Stimulated activated CD8-positive, alpha-beta memory T cell treated with anti-CD3 and anti-CD28 coated beads, Interleukin-4, amount 100 ng/mL, for 1 hour (primary cell): ENCODE measurements at places on chromosomes 12 and 14.

DNA sequence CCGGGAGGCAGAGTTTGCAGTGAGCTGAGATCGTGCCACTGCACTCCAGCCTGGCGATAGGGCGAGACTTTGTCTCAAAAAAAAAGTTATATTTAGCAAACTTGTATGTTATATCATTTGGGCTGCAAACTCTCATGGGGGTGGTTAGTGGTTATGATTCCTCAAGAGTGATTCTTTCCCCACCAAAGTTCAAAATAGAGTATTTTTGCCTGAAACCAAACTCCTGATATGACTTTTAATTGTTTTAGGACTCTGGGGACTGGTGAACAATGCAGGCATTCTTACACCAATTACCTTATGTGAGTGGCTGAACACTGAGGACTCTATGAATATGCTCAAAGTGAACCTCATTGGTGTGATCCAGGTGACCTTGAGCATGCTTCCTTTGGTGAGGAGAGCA is 18.6 kb downstream of the HSD17B6 start:
- no peak for DNase-seq

DNA sequence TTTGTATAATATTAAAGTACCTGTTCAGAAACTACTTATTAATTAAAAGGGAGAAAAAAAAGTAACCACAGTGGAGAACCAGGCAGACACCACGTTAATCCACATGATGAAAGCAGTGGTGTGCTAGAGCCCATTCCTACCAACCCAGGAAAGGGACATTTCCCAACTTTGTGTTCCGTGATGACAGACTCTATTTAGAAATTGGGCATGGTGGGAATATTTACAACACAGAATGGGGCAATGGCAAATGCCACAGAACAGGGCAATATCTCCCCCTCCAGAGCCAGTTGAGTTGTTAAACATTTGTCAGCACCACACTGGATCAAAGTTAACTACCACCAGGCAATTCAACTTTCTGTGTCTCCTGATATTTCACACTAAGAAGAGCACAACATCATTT is 1.2 kb upstream of the HIGD1C start:
- no peak for DNase-seq

- DNase-seq = no peak
These were observed 20.0 kb upstream of the SOCS2 start for GRCh38 chr12:93552427-93552826.

GRCh38 chr14:49970474-49971147 is 77.7 kb downstream of the ARF6 start:
- no peak for DNase-seq

GRCh38 chr14:38904959-38905358 is 198.1 kb downstream of the SEC23A start:
- DNase-seq = no peak

- no peak for DNase-seq
These were observed 9.7 kb downstream of the VRK1 start for GRCh38 chr14:96806836-96807235.

- no peak for DNase-seq
These were observed 368.0 kb downstream of the C12orf50 start for GRCh38 chr12:87660987-87661774.

DNA sequence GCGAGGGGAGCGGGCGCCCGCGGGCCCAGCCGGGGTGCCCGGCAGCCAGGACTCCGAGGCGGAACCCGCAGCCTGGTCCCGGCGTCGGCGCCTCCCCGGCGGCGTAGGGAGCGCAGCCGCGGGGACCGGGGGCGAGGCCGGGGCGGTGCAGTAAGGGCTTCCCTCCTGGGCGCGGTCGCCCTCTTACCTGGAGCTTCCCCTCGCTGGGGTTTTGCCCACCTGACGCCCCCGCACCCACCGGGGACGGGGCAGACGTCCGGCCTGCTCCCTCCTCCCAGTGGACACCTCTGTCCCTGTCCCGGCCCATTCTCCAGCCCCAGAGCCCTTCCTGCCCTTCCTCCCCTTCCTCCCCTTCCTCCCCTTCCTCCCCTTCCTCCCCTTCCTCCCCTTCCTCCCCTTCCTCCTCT is 413 bp upstream of the TUBA1C start:
- no peak for DNase-seq

DNA sequence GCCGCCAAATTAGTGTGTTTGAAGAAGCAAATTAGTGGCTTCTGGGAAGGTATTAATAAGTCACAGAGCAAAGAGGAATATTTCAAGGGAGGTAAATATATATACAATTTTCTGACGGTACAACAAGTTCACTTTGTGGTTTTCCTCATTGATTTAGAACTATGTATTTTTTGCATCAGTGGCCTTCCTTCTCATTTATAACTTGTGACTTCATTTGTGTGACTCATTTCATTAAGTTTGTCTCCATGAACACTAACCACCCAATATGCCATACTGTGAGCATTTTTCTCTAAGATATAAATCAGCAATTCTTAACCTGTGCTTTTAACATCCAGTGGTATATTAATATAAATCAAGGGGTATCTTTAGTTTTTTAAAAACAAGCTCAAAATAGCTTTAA is 29.3 kb upstream of the ARHGAP5 start:
- DNase-seq = no peak

- no peak for DNase-seq
These were observed 292.3 kb downstream of the TMEM117 start for GRCh38 chr12:44127966-44128710.

DNA sequence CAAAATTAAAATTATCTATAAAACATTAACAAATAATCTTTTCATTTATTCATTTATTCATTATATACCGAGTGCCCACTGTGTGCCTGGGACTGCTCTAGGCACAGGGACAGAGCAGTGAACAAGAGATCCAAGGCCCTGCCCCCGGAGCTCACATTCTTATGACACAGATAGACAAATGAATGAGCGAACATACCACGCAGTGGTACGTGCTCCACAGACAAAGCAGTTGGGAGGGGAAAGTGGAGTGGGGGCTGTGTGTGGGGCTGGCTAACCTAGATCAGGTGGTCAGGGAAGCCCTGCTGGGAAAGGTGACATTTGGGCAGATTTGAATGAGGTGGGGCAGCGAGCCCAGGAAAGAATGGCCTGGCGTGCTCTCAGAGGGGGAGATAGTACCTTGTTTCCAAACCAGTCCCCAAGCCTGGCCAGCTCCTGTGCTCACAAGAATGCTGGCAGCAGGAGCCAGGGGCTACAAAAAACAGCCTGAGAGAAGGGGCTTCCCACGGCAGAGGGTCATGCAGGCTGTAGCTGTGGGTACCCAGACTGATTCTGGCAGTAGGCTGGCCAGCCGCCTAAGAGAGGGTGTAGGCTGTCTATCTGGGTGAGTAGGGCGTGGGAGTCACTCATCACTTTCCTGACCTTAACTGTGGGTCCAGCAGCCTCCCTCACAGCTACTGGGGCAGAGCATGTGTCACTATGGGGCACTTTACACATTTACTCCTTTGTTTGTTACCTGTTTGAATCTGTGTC is 57.8 kb upstream of the ACTN1 start:
- DNase-seq = no peak

DNA sequence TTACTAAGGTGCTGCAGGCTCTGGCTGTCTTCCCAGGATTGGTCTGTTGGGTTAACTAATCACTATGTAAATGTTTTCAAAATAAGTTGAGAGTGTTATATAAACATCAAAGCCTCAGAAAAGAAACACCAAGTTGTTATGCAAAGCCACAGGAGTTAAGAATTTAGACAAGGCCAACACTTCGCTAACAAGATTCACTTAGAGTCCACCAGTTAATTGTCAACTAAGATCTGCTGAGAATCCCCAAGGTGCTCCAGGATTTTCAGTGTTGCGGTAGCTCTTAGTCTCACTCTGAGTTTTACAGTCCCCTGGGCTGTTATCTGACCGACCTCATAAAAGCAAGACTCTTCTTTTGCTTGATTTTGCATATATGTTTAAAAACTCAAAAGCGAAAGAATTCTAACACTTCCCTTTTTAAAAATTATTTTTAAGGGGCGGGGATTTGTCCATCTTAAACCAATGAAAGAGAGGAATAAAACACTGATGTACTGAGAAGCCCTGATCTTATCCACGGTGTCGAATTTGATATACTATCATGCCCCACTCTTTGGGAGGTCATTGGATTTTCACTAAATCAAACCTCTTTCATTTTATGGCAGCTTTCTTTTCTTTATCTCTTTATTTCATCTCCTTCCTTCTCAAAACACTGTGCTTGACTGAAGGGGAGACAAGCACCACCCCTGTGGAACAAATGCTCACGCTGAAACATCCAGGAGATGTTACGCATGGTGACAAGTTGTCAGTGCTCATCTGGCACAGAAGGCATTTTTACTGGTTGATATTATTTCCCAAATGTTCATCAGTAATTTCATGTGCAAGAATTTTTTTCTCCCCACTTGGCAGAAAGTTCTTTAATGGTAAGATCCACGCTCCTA is 7.0 kb downstream of the NIN start:
- DNase-seq = no peak

DNA sequence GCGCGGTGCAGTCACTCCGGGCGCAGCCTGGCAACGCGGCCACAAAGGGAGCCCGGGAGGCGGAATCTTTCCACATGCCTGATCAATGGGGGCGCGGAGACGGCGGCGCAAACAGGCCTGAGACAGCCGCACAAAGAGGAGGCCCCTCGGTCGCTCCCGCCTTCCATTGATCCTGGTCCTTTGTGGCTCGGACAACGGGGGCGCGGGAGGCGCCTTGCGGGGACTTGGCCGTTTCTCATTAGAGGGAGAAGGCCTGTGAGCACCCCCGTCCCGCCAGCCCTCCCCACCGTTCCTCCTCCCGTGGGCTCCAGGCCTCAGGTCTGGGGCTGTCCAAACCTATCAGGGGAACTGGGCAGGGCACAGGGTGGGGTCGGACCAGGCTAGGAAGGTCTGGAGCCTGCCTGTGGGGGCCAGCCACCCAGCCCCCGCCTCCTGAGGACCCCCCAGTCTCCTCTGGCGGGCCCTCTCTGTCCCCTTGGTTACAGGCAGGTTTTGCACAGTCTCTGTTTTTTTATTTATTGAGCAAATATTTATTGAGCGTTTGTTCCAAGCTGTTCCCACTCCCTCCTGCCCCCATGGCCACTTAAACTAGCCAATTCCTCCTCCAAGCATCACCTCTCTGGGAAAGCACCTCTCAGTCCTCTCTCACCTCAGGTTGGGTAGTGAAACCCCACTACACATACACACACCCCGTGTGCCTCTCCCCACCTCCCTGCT is 29.0 kb upstream of the MSI1 start:
- no peak for DNase-seq

GRCh38 chr14:104357689-104358527 is 219.5 kb downstream of the KIF26A start:
- DNase-seq = no peak
